Activated naive CD4-positive, alpha-beta T cell treated with anti-CD3 and anti-CD28 coated beads, Interleukin-2, amount 50 U/mL, for 72 hours (primary cell): ENCODE measurements at places on chromosomes 2 and 18. TPM values are rescaled to one million over a fixed set of nuclear protein-coding genes. Genes with fewer than 3 reads are reported as not detected.

GRCh38 chr2:58137221-58137620 is 90.6 kb downstream of the VRK2 start:
- no peak for DNase-seq

DNA sequence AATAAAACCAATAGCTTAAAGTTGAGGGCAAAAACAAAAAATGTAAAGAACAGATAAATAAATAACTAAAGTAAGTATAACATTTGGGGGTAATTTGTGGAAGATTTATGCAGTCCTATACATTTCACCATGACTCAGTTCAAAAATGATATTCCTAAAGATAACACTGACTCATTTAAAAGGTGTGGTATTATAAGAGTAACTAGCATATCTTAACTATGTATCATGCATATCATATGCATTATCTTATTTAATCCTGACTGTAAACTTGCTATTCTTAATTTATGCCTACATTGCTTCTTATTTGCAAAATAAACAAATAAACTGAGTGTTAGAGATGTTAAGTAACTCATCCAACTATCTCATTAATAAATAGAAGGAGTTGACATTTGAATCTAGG is 726.5 kb upstream of the PKDCC start:
- no peak for DNase-seq

GRCh38 chr2:241956521-241957110 is 87.1 kb downstream of the RTP5 start:
- DNase-seq, result no peak

GRCh38 chr2:46095830-46096229 is 201.4 kb upstream of the EPAS1 start:
- DNase-seq, result no peak

DNA sequence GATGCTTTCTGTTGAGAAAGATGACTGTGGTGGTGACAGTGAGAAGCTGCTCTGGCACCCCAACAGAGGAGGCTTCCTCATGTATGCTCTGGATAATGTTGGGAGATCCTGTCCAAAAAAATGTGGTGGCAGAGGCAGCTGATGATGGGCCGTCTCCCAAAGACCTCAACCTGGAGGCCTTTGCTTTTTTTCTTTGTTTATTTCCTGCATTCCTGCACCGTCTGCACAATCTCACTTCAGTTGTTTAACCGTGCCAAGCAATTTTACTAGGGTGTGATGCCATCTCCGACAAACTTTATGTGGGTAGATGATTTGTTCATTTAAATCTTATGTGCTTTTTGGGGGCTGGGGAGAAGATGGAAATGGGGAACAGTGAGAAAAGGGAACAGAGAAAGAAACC is 62.2 kb upstream of the IGFBP5 start:
- no peak for DNase-seq

DNA sequence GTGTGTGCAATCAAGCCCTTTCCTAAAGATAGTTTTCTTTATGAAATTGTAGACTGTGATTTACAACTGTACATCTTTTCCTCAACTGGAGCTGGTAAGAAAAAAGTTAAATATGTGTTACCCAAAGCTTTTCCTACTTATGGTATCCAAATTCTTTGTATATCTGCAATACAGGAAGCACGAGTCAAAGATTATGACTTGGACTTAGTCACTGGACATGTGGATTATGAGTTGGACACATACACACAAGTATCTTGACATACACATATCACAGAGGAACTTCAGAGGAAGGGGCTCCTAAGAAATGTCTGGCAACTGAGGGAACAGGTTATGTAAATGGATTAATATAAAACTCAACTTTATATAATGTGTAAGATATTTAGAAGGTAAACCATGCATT is 35.2 kb downstream of the PRELID3A start:
- DNase-seq, result no peak

GRCh38 chr18:49608366-49609255 is 46.8 kb downstream of the LIPG start:
- no peak for DNase-seq

DNA sequence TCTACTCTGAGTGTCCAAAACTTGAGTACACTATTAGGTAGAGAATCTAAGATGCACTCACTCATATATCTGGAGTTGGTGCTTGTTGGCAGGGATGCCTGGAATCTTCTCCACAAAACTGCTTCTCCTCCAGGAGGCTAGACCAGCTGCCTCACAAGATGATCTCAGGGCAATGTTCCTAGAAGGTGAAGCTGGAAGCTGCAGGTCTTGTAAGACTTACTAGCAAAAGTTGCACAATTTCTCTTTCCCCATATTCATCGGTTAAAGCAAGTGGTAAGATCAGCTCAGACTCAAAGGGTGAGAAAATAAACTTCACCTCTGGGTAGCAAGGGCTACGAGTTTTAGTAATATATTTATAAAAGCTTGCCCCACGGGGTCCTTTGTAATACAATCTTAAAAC is 454.4 kb upstream of the ACVR2A start:
- no peak for DNase-seq

Gene GALNT13
- total RNA-seq, result not detected

Gene CGREF1
- total RNA-seq, result 0.50 TPM

Gene TMEM163
- 0.16 TPM for total RNA-seq

Gene ABHD1
- total RNA-seq, result 0.43 TPM

Gene HMSD
- total RNA-seq, result 0.61 TPM
